ENCODE measurements at places on chromosomes 3 and 15.

GRCh38 chr3:17550624-17551023 is 191.8 kb downstream of the TBC1D5 start:
- DNase-seq: no peak

DNA sequence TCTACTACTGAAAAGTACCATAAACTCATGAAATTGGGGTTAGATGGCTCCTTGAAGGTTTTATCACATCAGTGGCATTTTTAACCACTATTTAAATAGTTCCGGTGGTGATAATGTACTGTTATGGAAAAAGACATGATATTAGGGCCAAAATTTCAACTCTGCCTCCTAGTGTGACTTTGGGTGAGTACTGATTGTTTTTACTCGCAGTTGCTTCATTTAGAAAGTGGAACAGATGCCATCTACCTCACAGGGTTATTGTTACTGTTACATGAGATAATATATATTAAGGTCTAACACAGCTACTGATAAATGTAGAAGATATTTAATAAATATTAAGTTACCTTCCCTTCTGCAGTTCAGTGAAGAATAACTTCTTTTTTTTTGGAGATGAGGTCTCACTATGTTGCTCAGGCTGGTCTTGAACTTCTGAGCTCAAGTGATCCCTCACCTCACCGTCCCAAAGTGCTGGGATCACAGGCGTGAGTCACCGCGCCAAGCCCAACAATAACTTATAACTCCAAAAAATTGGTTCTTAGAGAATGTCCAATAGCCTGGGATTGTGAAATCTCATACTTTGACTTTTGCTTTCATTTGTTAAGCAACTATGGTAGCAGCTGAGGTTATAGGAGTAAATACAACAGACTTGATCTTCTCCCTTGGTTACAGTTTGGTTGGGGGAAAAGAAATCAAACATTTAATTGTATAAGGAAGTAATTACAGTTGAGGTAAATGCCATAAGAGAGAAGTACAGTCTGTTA is 48.3 kb downstream of the MEF2A start:
- DNase-seq: peak; percentile 84

GRCh38 chr3:129130291-129130813 is 8.7 kb upstream of the RAB43 start:
- no peak for DNase-seq

DNA sequence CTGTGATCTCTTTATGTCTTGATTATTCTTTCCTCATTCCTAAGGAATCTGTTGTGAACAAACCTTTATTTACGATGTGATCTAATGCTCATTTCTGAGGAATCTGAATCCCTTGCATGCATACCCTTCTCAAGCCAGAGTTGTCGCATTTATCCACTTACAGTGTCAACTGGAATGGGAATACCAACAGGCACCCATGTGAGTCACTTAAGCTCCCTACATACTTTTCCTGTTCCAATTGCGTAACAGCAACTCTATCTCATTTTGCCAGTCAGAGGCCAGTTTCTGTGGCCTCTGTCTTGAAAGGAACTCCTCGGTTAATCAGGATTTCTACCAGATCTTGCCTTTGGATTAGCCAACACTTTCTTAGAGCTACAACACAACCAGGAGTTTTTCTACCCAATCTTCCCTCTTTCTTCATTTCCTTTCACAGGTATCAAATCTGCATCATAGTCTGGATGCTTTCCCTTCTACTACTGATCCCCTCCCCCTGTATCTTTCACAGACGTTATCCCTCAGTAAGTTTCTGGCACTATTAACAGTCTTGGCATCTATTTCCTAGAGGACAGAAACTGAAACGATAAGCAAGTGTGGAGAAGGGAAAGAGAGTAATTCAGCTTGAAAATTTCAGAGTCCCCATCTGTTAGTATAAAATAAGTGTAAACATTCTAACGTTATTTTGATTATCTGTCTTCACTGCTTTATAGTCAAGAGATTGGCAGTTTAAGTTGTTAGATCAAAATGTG is 66.8 kb upstream of the BCHE start:
- peak; percentile 1 for DNase-seq

- DNase-seq: peak; percentile 26
These were observed 270.5 kb upstream of the P2RY1 start for GRCh38 chr3:152564459-152564858.

GRCh38 chr3:5531039-5531438 is 343.5 kb downstream of the EDEM1 start:
- no peak for DNase-seq

DNA sequence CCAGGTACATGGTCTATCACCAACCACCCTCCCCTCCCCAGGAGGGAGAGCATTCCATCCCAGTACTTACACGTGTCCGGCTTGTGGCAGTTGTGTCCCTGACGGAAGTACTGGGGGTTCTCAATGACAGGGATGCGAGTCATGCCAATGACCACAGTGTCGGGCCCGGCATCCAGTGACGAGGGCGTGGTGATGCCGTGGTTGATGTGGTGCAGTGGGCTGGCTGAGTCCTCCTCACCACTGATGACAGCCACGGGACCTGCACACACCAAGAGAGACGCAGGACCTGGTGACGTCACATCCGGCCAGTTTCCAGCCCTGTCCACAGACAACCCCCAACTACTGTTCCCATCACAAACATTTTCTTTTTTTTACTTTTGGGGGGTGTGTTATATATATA is 223.8 kb downstream of the NTRK3 start:
- DNase-seq: peak; percentile 20

DNA sequence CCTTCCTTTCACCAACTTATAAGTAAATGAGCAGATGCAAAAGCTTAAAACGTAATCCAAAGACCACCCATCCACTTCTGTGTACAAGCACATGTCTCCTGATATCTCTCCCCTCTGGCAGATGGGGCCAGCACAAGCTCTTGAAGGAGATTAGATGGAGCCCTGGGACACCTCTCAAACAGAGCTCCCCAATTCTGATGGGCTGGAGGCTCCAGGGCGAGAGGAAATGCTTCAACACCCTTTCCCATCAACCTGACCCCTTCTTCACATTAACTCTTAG is 73.2 kb downstream of the MB21D2 start:
- DNase-seq: no peak

GRCh38 chr3:138724443-138724842 is 110.3 kb downstream of the PIK3CB start:
- DNase-seq: no peak

- DNase-seq: no peak
These were observed 114.1 kb downstream of the DCLK3 start for GRCh38 chr3:36650271-36650671.

DNA sequence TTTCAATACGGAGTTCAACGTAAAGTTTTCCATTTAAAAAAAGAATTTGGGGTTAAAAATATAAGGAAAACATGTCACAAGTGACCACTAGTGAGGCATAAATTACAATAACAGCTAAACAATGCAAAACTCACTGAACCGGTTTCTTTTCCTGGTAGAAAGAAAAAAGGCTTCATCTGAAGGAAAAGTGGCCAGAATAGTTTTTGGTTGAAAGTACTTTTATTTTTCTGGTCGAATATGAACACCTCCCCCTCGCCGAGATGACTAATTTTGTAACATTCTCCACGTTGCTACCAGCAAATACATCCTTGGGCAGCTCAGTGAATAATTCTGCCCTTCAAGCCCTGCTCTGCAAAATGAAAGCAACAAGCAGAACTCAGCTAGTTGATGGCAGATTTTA is 3.9 kb upstream of the SRGAP3 start:
- peak; percentile 15 for DNase-seq

DNA sequence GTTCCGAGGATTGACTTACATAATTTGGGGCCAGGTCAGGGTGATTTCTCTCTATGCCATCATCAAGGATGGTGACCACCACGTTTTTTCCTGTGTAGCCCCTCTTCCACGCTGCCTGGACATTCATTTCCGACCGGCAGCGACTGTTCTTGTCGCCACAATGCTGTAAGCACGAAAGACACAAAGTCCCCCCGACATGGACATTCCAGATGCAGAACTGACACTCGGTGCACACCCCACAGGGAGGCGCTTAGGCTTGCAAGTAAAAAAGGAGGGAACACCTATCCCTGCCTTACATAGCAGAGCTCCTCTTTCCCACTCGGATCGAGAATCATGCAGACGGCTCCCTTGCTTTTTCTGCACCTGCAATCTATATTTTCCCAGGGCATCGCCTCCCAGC is 58.2 kb downstream of the PCSK6 start:
- DNase-seq: no peak

DNA sequence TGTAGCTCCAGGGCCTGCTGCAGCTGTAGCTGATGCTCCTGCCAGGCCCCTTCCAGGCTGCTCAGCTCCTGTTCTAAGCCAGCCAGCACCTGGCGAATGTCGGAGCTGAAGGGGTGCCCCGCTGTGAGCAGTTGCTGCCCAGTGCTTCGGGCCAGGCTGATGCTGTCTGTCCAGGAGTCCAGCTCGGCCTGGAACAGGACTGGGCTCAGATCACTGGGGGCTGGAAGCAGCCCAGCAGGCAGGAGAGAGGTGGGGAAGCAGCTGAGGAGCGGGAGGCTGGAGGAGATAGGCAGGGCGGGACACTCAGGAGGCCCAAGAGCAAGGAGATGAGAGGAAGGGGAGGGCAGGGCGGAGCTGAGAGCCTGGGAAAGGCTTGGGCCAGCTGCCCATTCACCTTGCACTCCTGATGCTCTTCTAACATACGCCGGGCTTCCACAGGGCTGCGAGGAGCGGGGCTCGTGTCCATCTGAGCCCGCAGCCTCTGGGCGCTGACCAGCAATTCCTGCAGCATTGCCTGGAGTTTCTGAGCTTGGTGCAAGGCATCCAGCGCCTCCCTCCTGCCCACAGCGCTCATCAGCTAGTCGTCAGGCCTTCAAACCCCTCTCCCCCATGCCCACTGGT is 23.2 kb downstream of the PLA2G4B start:
- DNase-seq: no peak

GRCh38 chr3:184807549-184807948 is 4.4 kb upstream of the VPS8 start:
- no peak for DNase-seq

GRCh38 chr3:146966124-146966523 is 361.0 kb upstream of the PLSCR5 start:
- DNase-seq: no peak

DNA sequence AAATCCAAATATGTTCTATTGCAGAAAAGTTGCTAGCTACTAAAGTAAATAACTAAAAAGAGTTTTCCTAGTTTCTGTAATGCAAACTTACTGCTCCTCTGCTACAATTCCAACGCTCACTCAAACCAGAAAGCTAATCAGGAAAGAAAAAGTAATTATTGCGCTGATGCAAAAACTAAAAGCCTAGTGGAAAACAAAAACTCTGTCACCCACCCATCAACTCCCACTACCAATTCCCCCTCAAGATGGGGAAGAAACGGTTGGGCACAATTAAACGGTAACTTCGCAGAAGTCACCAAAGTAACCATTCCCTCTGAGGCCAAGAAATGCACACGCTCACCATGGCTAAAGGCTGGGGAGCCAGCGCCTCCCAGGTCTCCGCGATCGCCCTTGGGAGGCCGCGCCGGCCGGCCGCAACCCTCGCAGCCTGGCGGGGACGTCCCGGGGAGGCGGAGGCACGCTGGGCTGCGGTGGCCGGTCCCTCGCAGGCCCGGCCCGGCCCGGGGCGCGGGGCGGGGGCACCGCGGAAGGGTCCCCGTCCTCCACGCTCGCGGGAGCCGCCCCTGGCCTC is 684 bp downstream of the SLTM start:
- no peak for DNase-seq

DNA sequence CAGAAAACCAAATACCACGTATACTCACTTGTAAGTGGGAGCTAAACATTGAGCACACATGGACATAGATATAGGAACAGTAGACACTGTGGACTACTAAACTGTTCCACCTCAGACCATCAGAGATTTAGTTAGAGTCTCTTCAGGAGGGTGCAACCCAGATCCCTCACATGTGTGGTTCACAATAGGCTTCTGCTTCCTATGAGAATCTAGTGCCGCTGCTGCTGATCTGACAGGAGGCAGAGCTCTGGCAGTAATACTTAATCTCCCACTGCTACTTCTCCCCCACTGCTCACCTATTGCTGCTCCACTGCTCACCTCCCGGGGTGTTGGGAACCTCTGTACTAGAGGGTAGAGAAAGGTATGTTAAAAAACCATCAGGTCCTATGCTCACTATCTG is 533.3 kb downstream of the NSUN3 start:
- DNase-seq: no peak

- no peak for DNase-seq
These were observed 70.4 kb upstream of the PDZRN3 start for GRCh38 chr3:73694983-73695757.
